ENCODE measurements at places on chromosomes 12 and 14.

DNA sequence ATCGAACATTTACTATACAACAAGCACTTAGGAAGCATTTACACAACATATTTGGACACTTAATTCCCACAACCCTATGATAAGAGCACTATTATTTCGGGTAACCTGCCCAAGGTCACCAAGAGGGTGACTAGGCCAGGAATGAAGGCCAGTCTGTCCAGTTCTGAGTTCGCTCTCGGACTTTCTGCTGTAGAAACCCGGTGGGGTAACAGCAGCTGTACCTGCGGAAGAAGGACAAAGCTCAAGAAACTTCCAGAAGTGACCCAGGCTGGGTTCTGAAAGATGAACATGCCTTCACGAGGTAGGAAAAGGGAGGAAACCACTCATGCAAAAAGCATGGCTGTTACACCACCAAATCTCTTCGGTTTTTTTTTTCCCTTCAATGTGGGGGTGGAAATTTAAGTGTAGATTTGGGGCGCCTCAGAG, 10.8 kb downstream of the PLA2G1B start:
- DNase-seq = no peak

GRCh38 chr12:28051516-28052354, 79.2 kb upstream of the PTHLH start:
- no peak for DNase-seq

- no peak for DNase-seq
Measured at GRCh38 chr14:58200846-58201245, 897 bp downstream of the ACTR10 start.

DNA sequence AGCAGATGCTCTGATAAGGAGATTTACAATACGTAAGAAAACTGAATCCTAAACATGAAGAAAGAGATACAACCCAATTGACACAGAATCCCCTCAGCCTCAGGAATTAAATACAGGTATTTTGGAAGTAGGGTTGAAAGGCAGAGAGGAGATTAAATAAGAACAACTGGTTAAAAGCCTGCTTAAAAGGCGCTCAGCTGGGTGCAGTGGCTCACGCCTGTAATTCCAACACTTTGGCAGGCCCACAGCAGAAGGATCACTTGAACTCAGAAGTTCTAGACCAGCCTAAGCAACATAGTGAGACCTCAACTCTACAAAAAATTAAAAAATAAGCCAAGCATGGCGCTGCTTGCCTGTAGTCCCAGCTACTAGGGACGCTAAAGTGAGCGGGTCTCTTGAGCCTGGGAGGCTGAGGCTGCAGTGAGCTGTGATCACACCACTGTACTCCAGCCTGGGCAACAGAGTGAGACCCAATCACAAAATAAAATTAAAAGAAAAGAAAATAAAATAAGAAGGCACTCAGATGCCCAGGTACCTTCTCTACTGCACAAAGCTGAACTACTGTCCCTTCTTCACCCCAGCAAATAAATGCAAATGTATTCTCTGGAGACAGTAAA, 32.9 kb downstream of the MED13L start:
- DNase-seq = no peak

DNA sequence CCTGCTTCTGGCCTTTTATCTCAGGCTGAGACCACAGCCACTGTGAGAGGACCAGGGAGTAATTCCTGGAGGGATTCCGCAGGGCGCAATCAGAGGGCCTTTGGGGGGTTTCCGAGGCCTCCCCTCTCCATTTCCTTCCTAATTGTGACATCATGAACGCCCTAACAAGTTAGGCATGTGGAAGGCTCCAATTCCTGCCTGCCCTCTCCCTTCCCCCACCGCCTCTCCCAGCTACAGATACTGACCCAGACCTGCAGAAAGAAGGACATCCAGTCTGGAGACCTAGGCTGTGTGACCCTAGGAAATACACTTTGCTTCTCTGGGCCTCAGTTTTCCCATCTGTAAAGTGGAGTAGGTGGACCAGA, 637.9 kb downstream of the MED13L start:
- DNase-seq = no peak

DNA sequence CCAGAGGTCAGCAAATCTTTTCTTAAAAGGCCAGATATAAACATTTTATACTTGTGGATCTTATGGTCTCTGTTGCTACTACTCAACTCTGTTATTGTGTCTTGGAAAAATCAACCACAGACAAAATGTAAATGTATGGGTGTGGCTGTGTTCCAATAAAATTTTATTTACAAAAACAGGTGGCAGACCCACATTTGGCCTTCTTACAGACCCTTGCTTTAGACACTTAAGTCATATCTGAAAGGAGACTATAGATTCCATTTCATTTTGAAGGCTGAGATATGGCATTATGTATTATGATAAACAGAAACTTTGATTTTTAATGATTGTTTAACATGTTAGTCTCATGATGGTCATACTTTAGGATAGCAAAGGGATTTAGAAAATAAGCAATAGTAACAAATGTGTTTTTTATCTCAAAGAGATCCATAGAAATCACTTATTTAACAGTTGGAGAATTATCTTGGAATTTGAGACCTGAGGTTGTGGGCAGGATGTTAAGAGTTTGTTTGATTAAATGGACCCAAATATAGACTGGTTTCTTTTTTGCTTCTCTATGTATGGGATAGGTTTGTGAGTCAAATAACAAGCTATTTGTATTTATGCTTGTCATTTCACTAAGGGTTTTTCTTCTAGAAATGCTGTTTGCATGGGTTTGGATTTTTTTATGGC, 51.2 kb downstream of the PPFIBP1 start:
- no peak for DNase-seq

DNA sequence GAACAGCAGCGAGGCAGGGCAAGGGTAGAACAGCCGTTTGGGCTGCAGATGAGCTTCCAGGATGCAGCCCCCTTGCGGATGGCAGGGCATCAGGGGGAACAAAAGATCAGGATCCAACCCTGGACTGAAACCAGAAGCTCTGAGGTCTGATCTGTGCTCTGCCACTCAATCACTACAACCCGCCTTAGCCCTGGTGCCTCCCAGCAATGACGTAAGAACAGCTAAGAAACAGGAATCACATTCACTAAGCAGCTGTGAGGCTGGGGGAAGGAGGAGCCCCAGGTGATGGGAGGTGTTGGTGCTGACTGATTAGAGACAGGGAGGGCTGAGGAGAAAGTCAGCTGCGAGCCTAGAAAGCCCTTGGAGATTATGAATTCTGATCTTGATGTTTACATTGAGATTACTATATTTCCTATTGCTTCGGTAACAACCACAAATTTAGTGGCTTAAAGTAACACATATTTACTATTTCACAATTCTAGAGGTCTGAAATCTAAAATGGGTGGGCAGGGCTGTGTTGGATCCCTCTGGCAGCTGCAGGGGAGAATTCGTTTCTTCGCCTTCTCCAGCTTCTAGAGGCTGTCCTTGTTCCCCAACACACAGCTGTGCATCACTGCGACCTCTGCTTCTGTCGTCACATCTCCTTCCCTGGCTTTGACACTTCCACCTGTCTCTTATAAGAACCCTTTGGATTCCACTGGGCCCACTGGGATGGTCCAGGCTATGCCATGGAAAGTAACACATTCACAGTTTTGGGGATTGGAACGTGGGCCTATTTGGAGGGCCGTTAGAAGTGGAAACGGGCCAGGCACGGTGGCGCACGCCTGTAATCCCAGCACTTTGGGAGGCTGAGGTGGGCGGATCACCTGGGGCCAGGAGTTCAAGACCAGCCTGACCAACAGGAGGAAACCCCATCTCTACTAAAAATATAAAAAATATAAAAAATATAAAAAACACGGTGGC, 6.1 kb upstream of the CD9 start:
- DNase-seq = no peak

GRCh38 chr12:43362910-43363694, 188.9 kb downstream of the ADAMTS20 start:
- DNase-seq = no peak

- no peak for DNase-seq
Measured at GRCh38 chr12:123267991-123268843, 3.4 kb downstream of the CDK2AP1 start.

DNA sequence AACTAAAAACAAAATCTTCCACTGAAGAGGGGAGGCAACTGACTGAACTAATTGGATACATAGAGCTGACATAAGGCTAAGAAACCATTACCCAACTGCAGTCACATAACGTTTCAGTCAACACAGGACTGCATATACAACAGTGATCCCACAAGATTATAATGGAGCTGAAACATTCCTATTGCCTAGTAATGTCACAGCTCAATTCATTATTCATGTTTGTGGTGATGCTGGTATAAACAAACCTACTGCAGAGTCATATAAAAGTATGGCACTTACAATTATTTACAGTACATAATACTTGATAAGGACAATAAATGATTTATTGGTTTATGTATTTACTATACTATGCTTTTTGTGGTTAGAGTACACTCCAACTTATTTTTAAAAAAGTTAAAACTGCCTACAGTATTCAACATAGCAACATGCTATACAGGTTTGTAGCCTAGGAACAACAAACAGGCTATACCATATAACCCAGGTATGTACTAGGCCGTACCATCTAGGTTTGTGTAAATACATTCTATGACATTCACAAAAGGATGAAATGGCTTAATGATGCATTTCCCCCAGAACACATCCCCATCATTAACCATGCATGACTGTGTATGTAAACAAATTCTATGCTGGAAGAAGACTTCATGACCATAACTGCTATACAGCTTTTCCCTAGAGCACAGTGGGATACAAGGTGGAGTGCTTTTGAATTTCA, 4.3 kb downstream of the NAP1L1 start:
- DNase-seq = no peak

- DNase-seq = no peak
Measured at GRCh38 chr12:28683366-28683765, 465.7 kb upstream of the FAR2 start.
